NCI-H1048 (cell line): ENCODE measurements at places on chromosomes 2 and 18.

DNA sequence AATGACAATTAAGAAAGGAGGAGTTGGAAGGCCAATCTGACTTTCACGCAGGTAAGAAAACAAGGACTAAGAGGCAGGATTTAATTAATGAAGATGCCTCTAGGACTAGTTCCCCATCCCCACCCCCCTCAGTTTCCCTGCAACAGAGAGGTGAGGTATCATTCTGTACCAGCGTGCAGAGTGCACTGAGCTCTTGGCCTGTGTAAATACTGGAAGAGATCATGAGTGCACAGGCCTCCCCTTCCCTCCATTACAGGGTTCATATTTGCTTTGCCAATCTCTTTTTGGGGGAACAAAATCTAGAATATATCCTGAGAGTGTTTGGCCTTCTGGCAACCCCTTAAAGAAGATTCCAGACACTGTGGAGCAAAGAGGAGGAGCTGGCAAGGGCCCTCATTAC, 60.9 kb downstream of the MMADHC start:
- DNase-seq, result no peak

GRCh38 chr2:88159481-88159880, 10.7 kb upstream of the THNSL2 start:
- no peak for DNase-seq

- DNase-seq, result no peak
Measured at GRCh38 chr18:56319953-56320352, 318.4 kb downstream of the TXNL1 start.

DNA sequence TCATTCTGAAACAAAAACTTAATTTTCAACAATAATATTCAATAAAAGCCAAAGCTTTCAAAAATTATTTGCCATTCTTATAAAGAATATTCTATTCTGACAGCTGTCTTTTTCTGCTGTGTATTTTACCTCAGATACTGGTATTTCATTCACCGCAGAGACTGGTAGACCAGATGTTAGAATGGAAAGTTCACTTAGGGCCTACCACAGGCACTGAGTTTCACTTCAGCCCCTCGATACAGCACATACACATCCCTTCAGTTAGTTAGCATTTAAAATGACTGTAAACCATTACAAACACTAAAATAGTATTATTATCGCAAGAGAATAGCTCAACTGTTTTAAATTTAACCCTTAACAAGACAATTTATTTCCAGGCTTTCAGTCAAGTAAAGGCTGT, 24.2 kb upstream of the GATA6 start:
- DNase-seq, result no peak

GRCh38 chr2:159706385-159706980, 5.8 kb upstream of the MARCHF7 start:
- DNase-seq, result no peak

GRCh38 chr2:38829971-38830370, 45.8 kb downstream of the DHX57 start:
- DNase-seq, result no peak

DNA sequence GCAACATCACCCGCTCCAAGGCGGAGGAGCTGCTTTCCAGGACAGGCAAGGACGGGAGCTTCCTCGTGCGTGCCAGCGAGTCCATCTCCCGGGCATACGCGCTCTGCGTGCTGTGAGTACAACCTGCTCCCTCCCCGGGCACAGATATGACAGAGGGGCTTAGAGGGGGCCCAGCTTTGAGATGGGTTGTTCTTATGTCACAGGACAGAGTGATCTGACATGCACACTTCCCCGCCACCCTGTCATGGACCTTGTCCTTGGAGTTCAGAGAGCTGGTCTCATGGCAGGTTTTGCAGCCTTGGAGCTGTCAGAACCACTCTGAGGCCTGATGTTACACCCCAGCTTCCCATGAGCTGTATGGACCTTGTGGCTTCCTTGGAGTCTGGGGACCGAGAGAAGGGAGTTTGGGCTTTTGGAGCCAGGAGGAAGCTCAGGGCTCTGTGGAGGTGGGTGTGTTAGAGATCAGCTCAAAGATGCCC, 398 bp downstream of the INPP5D start:
- no peak for DNase-seq

DNA sequence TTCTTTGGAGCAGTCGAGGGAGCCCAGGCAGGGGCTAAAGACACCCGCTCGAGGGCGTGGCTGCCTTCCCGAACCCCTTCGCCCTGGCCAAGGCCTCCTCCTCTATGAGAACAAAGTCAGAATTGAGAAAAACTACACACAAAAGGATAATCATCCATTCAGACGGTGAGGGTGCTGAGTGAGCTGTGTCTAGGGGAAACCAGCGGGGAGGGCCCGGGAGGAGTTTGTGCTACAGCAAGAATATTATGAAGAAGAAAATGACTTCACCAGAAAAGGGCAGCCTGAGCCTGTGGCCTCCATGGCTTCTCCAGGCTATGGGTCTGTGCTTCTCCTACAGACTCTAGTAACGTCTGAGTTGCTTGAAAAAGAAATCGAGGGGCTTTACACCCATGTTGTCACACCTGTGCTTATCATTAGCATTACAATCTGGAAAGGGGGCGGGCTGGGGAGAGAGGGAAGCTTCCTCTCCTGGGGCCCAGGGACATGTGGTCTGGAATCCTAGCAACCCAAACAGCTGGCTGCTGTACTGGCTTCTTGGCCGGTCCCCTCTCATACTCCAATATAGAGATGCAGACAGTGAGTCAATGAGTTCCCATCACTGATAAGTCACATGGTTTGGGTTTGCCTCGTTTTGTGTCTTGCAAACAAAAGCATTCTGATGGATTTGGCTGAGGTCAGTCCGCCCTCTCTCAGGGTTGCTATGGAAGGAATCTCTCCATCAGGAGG, 52.0 kb upstream of the ARL4C start:
- no peak for DNase-seq

DNA sequence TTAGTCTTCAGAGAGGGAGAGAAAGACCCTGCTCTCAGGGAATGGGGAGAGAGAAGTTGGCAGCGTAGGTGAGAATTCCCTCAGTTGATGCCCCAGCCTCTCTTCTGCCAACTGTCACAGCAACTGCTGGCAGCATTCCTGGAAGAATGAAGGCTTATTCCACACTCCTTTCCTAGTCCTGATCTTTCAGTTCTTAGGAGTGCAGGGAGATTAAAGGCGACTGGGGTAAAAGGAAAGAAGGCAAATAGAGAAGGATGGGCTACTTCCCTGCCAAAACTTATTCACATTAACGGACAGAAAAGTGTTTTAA, 65.9 kb upstream of the ACAA2 start:
- no peak for DNase-seq

GRCh38 chr18:79402977-79403722, 7.4 kb downstream of the NFATC1 start:
- DNase-seq, result no peak

DNA sequence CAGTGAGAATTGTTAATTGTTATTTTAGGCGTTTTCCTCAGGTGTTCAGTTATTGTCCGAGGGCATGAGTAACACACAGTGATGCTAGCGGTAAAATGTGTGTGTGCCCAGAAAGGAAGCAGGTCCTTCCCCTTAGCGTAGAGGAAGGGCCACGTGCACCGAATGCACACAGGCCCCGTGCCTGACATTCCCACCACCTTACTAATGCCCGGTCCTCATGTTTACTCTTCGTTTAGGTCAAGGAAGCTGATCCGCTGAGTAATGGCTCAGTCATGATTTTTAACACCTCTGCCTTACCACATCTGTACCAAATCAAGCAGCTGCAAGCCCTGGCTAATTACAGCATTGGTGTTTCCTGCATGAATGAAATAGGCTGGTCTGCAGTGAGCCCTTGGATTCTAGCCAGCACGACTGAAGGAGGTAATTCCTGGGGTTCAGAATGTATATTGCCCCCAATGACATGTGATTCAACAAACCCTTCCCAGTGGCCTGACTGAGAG, 76.7 kb downstream of the MERTK start:
- DNase-seq, result no peak

- no peak for DNase-seq
Measured at GRCh38 chr18:13735681-13736080, 9.2 kb downstream of the RNMT start.

DNA sequence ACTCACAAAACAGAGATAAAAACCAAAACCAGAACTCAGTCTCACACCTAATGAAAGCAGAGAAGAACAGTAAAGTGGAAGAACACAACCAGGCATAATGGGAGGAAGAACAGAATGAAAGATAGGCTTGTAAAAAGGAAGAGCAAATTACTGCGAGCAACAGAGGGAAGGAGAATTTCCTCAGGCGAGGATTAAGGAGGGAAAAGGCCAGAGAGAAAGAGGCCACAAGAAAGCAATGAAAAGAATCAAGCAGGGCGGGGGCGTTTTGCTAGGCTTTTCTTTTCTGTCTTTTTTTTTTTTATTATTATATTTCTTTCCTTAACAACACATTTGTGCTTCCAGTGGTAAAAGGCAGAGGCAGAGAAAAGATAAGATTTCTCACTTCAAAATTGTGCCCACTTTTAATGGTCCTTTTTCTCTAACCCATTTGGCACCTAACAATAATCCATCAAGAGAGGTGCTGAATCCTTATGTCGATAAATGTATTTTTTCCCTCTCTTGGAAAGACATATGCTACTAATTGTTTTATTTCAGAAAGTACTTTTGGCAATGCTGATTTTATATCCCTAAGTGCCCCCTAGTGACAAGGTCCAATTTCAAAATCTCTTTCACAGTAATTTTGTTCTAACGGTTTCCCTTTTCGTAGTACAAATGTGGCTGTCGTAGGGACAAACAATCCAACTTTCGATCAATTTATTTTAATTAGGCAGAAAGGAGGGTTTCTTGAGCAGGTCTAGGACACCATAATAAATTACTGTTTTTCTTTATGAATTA, 138.7 kb upstream of the AQP4 start:
- DNase-seq, result no peak

- DNase-seq, result no peak
Measured at GRCh38 chr2:28776471-28776870, 24.8 kb downstream of the PPP1CB start.

DNA sequence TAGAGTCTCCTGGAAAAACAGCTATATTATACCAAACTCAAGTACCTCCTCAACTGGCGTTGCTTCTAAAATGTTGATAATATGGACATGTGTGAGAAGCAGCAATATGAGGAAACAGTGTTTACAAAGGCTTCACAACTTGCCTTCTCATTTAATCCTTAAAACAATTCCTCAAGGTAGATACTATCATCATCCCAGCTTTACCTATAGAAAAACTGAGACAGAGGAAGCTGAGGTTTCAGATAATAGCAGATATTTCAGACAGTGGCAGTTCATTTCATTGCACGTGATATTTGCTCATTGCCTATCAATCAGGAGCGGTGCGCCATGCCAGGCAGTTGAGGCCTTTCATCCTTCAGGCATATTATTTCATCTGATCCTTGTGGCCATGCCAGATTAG, 8.3 kb downstream of the GALNT5 start:
- DNase-seq, result no peak
